NK-92 treated with Interleukin-12 subunit alpha and Interleukin-12 subunit beta, amount 100 ng/mL, for 24 hours (cell line): ENCODE measurements at places on chromosomes 1 and 21.
A peak's percentile ranks its signal among the peaks of the same experiment; 100 is the strongest.

- no peak for DNase-seq
These were observed 43.6 kb downstream of the AKNAD1 start for GRCh38 chr1:108813326-108813725.

GRCh38 chr1:225483818-225484656, 56.2 kb upstream of the LBR start:
- DNase-seq = no peak

DNA sequence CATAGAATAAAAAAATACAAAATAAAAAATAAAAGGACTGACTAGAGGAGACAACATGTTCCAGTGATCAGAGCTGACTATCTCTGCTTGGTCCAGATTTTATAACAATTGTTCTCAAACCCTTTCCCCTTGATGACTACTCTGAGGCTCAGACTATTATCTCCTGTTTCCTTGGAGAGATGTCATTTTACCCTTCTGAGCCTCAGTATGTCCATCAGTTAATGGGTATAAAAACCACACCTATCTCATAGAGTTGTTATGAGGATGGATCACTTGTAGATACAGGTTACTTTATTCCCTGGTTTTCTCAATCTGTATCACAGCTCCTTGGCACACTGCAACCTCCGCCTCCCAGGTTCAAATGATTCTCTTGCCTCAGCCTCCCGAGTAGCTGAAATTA, 7.0 kb downstream of the NKAIN1 start:
- no peak for DNase-seq

GRCh38 chr1:27166929-27167328, 12.0 kb upstream of the SLC9A1 start:
- DNase-seq = no peak

GRCh38 chr1:184160236-184160635, 108.7 kb downstream of the TSEN15 start:
- peak; percentile 29 for DNase-seq

- no peak for DNase-seq
These were observed 36.5 kb downstream of the LRRC8C start for GRCh38 chr1:89669441-89669840.

- DNase-seq = no peak
These were observed 17.5 kb downstream of the LRRC41 start for GRCh38 chr1:46285730-46286477.

DNA sequence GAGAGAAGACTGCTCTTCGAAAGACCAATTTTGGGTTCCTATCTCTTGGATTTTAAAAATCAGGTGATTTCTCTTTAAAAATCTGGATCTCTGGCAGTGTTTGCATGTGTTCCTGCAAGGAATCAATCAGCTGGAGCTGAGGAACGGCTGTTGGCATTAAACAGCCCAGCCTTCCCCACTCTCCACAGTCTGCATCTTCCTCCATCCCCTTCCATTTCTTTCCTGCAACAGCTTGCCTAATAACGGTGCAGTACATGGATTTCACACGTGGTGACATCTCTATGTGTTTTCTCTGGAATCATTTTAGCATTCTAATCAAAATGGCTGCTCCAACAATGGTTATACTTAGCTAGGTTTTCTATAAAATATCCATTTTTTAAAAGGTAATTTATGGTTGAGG, 20.0 kb downstream of the RIPPLY3 start:
- no peak for DNase-seq

DNA sequence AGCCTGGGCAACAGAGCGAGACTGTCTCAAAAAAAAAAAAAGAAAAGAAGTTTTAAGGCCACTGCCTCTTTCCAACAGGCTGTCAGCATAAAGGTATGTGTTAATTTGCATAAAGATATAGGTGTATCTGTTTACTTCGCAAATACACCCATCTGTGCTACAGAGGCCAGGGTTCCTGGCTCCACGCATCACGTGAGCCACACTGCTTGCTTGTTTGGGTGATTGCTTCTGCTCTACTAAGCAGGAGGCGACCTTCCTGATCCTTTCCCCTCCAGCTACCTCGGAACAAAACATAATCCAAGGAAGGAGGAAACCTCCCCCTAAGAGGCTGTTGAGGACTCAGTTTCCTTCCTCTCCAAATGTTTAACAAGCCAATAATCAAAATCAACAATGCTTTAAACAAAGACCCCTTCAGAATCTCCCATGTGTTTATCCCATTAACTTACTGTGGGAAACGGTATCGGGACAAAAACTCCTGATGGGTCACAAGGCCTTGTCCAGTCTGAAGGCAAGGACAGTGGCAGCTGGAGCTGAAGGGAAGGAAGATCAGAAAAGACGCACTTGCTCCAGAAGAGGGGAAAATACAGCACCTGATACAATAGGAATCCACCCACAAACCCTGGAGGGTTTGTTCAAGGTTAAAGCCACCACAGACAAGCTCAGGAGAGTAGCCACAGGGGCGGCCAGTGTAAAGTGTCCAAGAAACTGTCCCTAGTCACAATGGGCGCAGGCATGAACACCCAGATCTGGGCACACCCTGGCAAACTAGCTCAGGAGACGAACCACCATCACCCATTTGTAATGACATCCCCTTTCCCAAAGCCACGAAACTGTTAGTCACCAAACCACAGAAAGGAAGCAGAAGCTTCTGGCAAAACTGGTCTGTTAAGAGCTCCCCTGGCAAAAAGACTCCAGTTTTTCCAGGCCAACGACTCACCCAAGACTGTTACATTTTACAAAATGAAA, 17.2 kb downstream of the CTNNBIP1 start:
- DNase-seq = no peak
